ENCODE measurements at places on chromosomes 7 and 10. TPM values are rescaled to one million over a fixed set of nuclear protein-coding genes. Genes with fewer than 3 reads are reported as not detected.

The SPAG6 gene
- total RNA-seq, result 5.8 TPM

The ELFN1 gene
- total RNA-seq, result 2.0 TPM

The PRKRIP1 gene
- total RNA-seq, result 50.1 TPM

The PANK1 gene
- 3.1 TPM for total RNA-seq

The UNCX gene
- not detected for total RNA-seq

The TLL2 gene
- 0.28 TPM for total RNA-seq

DNA sequence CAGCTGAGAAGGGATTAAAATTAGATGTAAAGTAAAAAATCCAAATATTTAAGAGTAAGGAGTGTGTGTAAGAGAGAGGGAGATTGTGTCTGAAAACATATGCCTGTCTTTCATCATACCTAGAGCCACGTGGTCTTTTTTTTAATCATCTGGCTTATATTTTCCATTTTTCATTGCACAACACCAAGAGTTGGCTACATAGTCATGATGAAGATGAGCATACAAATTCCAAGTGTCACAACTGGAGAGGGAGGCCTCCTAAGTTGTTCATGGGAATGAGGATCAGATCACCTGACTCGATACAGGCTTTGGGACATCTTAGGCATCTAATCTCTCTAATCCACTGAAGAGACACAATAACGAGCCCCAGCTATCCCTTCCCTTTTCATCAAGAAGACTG lies 47.2 kb upstream of the CCDC3 start:
- no peak overlapping the region for H3K27ac ChIP-seq
- H3K27me3 ChIP-seq, result no peaks in the 10 kb centered on the region
- no peak for DNase-seq
- no peak overlapping the region for H3K4me3 ChIP-seq
- no peaks in the 10 kb centered on the region for H3K36me3 ChIP-seq
- no peaks in the 10 kb centered on the region for H3K4me1 ChIP-seq

DNA sequence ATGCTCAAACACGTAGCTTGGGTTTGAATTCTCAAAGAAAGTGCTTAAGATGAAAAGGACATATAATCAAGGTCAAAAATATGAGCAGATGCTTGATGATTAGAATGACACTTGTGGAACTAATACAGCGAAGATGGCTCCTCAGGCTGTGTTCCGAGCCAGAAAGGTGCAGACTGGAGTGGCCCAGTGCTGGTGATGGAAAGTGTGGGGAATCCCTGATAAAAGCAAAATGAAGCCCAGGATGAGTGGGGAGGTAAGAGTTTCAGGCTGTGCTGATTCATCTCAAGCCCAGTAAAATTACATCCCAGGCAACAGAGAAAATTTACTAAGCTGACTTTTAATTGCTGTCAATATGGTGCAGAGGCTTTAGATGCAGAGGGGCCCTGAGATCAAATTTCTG lies 77.8 kb upstream of the IKZF1 start:
- no peaks in the 10 kb centered on the region for H3K27me3 ChIP-seq
- H3K27ac ChIP-seq, result no peak overlapping the region
- DNase-seq, result no peak
- H3K4me3 ChIP-seq, result no peak overlapping the region
- no peaks in the 10 kb centered on the region for H3K36me3 ChIP-seq
- H3K4me1 ChIP-seq, result no peaks in the 10 kb centered on the region

DNA sequence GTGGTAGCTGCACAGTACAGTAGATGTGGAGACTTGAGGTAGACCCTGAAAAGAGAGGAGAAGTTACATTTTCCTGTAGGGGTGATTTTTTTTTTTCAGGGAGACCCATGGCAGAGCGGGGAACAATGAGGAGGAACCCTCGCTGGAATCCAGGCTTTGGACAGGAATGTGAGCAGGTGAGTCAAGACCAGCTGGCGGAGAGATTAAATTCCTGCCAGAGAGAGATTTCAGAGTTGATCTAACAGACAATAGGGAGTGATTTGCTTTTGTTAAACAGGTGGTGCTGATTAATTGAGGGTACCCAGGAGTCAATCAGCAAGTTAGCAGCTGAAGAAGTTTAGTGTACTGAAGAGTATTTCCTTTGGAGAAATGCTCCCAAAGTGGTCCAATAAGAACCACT lies 41.6 kb upstream of the MINDY3 start:
- no peak for DNase-seq
- H3K27me3 ChIP-seq, result no peaks in the 10 kb centered on the region
- H3K4me1 ChIP-seq, result no peaks in the 10 kb centered on the region
- no peak overlapping the region for H3K4me3 ChIP-seq
- H3K27ac ChIP-seq, result no peak overlapping the region
- no peaks in the 10 kb centered on the region for H3K36me3 ChIP-seq

DNA sequence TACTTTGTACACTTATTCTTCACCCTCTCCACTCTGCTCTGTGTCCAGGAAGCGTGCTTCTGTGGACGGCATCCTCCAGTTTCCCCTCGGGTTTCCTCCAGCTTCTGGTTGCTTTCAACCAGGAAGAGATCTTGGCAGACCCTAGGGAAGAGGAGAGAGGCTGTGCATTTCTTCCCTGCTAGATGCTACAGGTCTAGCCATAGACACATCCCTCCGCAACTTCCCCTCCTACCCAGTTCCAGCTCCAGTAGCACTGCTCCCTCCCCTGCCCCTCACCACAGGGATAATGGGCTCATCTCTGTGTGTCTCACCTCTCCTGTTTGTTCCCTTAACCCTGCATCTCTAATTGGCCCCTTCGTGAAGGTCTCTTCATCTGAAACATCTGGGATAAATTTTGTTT lies 16.3 kb downstream of the TLL2 start:
- H3K27me3 ChIP-seq, result no peaks in the 10 kb centered on the region

DNA sequence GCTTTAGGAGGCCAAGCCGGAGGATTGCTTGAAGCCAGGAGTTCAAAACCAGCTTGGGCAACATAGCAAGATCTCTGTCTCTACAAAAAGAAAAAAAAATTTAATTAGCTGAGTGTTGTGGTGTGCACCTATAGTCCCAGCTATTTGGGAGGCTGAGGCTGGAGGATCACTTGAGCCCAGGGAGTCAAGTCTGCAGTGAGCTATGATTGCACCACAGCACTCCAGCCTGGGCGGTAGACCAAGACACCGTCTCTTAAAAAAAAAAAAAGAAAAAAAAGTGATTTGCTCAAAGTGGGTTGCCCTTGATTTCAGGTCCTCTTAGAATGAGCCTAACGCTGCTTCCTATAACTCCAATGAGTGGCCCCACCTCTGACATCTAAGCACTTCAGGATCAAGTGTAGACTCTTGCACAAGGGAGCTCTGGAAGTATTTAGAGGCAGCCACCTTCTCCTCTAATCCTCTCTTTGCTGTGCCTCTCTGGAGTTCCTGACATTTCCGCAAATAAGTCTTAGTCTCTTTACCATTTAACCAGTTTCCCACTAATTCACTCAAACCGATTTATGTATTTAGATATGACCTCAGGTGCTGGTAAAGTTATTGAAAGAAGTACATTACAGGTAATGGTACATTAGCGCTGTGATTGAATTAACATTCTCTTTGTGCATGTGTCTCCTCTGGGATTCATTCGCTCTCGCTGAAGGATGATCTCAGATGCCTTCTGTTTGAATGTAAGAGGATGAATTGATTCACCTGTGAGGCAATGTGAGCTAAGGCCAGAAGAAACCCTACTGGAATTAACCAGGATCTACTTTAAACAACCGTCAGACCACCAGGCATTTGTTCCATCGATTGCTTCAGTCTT lies 60.8 kb upstream of the CELF2 start:
- DNase-seq, result no peak
- no peak overlapping the region for H3K4me3 ChIP-seq
- no peaks in the 10 kb centered on the region for H3K4me1 ChIP-seq
- H3K27me3 ChIP-seq, result no peaks in the 10 kb centered on the region
- H3K36me3 ChIP-seq, result no peaks in the 10 kb centered on the region

DNA sequence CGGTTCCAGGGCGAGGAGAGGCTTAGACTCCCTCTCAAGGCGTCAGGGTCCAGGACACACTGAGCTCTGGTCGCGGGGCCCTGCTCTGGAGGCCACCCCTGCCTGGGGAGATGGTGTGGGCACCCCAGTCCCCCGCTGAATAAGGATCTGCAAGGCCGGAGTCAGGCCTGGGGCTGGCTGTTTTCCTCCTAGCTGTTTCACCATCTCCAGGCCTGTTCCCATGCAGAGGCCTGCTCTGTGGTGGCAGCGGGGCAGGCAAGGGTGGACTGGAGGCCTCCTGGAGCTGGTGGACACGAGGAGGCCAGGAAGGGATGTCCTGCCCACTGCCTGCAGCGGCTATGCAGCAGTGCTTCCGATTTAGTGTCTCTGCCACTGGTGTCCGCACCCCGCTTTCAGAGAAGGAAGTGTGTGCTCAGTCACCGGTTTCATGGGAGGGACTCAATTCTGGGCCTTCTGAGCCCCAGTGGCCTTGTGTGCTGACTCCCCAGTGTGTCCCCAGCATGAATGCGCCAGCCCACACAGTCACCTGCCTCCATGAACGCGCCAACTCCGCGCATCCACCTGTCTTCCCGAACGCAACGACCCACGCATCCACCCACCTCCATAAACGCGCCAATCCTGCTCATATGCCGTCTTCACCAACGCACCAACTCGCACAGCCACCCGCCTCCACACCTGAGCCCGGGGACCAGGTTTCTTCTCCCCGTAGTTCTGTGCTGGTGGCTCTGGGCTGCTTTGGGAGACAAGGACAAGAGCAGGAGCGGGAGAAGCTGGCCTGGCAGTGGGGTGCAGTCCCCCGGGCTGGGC lies 14.5 kb upstream of the GPR146 start:
- no peak overlapping the region for H3K27ac ChIP-seq
- H3K36me3 ChIP-seq, result no peaks in the 10 kb centered on the region
- no peak overlapping the region for H3K4me3 ChIP-seq
- H3K4me1 ChIP-seq, result peaks cover 7% of the 10 kb centered on the region

DNA sequence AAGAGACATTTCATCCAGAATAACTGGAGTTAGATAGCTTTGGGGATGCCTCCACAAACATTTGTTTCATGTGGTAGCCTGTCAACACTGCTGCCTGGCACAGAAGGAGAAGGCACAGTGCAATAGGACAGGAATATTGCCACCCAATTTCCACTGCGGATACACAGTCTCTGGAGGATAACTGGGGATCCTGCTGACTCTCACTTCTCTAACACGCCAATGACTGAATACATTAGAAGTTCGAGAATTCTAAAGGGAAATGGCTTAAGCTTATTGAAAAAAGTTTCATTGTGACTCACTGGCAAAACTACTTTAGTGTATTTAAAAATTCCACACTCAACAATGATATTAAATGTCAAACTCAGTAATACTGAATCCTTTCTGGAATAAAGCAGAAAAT lies 12.9 kb downstream of the ARL3 start:
- DNase-seq, result no peak
- no peaks in the 10 kb centered on the region for H3K4me1 ChIP-seq
- H3K27ac ChIP-seq, result no peak overlapping the region
- H3K27me3 ChIP-seq, result no peaks in the 10 kb centered on the region
- peaks cover 7% of the 10 kb centered on the region for H3K36me3 ChIP-seq
- H3K4me3 ChIP-seq, result no peak overlapping the region

- no peak for DNase-seq
- no peaks in the 10 kb centered on the region for H3K27me3 ChIP-seq
- H3K4me3 ChIP-seq, result no peak overlapping the region
- H3K36me3 ChIP-seq, result no peaks in the 10 kb centered on the region
These were observed 4.1 kb downstream of the KNDC1 start for GRCh38 chr10:133163889-133164815.

DNA sequence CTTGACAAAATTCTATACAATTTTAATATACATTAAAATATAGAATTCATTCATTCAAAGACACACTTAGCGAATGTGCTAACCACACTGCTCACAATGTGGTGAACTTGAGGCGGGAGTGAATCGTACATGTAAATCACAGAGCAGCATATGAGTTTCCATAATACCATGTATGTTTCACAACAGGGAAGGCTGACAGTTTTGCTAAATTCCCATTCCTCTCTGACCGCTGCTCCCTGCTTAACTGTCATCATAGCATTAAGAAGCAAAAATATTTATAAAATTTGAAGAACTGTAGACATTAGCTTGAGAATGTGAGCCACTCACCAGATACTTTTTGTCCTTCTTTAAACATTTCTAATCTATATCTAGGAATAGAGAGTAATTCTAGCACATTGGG lies 763.3 kb downstream of the MAGI2 start:
- DNase-seq, result no peak
- H3K27ac ChIP-seq, result no peak overlapping the region
- H3K4me3 ChIP-seq, result no peak overlapping the region
- H3K4me1 ChIP-seq, result no peaks in the 10 kb centered on the region
- no peaks in the 10 kb centered on the region for H3K36me3 ChIP-seq
- H3K27me3 ChIP-seq, result no peaks in the 10 kb centered on the region

- H3K27me3 ChIP-seq, result no peaks in the 10 kb centered on the region
- DNase-seq, result no peak
- no peak overlapping the region for H3K4me3 ChIP-seq
- no peaks in the 10 kb centered on the region for H3K36me3 ChIP-seq
These were observed 30.0 kb downstream of the SLC26A4 start for GRCh38 chr7:107690611-107691010.

DNA sequence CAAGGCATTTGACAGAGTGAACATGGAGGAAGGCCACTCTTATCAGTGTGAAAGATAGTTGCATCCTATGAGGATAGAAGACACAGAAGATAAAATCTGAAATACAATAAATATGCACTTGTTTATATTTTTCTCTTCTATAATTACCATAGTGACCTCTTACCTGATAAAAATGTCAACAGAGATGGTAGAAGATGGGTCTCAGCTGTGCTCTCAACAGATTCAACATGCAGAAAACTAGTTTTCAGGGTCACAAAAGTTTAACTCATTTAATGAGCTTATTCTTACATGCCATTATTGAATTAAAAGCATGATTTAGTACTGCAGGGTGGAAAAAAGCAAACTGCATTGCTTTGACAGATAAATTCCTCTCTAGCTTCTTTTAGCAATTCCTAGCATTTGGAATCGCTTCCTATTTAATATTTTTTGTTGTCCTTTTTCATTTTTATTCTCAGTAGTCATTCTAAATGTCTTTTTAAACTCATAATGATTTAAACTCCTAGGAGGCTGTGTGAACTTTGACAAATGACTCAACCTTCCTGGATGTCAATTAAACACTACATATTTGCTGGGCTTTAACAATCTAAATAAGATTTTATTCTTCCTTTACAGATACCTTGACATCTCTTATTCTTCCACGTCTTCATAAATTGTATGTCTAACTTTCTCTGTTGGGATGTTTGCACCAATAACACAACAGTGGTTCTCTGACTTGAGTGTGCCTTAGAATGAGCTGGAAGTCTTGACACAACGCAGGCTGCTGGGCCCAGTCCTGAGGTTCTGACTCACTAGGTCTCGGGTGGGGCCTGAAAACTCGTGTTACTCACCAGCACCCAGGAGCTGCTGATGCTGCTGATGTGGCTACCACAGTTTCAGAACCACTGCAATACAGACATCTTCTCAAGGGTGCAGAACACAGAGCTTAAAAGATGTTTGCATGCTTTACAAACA lies 565.5 kb upstream of the IGFBP3 start:
- no peak for DNase-seq
- H3K27me3 ChIP-seq, result no peaks in the 10 kb centered on the region
- H3K36me3 ChIP-seq, result no peaks in the 10 kb centered on the region
- H3K4me1 ChIP-seq, result no peaks in the 10 kb centered on the region
- H3K4me3 ChIP-seq, result no peak overlapping the region

DNA sequence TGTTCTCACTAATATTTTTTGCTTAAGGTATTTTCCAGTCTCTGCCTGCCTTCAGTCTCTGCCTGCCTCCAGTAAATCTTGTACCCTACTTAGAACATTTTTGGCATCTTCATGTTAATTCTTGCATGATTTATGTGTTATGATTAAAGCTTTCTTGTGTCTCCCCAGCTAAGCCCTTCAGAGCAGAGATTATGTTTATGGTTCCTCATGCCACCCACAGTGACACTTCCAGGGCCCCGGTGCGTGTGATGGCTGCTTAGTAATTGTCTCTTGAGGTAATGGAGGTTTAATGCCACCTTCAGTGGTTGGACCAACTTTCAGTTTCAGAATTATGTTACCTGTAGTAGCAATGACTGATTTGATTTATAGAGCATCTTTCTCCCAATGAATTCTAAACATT lies 70.6 kb upstream of the MET start:
- no peaks in the 10 kb centered on the region for H3K36me3 ChIP-seq
- no peak for DNase-seq
- no peak overlapping the region for H3K27ac ChIP-seq
- H3K4me1 ChIP-seq, result no peaks in the 10 kb centered on the region
